ENCODE measurements at places on chromosomes 12 and 14. TPM values are rescaled to one million over a fixed set of nuclear protein-coding genes. Genes with fewer than 3 reads are reported as not detected.
A peak's percentile ranks its signal among the peaks of the same experiment; 100 is the strongest.

GRCh38 chr14:91284146-91284790 lies 39.8 kb upstream of the GPR68 start:
- peaks cover 3% of the 10 kb centered on the region for H3K4me1 ChIP-seq
- no peak for DNase-seq
- no peak overlapping the region for H3K27ac ChIP-seq
- H3K4me3 ChIP-seq = no peak overlapping the region
- H3K27me3 ChIP-seq = no peaks in the 10 kb centered on the region

GRCh38 chr14:106378191-106378590 lies 851.8 kb downstream of the TMEM121 start:
- H3K4me3 ChIP-seq = no peak overlapping the region
- H3K27me3 ChIP-seq = peaks cover 4% of the 10 kb centered on the region
- no peaks in the 10 kb centered on the region for H3K4me1 ChIP-seq

- no peaks in the 10 kb centered on the region for H3K4me1 ChIP-seq
- peak overlapping the region; percentile 53 for H3K4me3 ChIP-seq
- peak overlapping the region; percentile 3 for H3K27ac ChIP-seq
- peak; percentile 31 for DNase-seq
- no peaks in the 10 kb centered on the region for H3K36me3 ChIP-seq
- peaks cover 35% of the 10 kb centered on the region for H3K27me3 ChIP-seq
Measured at GRCh38 chr12:24902511-24903328, 46.2 kb downstream of the BCAT1 start.

DNA sequence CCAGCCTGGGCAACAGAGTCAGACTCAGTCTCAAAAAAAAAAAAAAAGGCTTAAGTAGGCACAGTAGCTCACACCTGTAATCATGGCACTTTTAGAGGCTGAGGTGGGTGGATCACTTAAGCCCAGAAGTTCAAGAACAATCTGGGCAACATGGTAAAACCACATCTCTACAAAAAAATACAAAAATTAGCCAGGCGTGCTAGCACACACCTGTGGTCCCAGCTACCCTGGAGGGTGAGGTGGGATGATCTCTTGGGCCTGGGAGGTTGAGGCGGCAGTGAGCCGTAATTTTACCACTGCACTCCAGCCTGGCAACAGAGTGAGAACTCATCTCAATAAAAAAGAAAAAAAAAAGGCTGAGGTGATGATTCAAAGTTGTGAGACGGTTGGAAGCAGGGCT lies 9.1 kb upstream of the RESF1 start:
- no peaks in the 10 kb centered on the region for H3K4me1 ChIP-seq
- no peak for DNase-seq
- no peak overlapping the region for H3K4me3 ChIP-seq
- no peaks in the 10 kb centered on the region for H3K27me3 ChIP-seq
- no peaks in the 10 kb centered on the region for H3K36me3 ChIP-seq

DNA sequence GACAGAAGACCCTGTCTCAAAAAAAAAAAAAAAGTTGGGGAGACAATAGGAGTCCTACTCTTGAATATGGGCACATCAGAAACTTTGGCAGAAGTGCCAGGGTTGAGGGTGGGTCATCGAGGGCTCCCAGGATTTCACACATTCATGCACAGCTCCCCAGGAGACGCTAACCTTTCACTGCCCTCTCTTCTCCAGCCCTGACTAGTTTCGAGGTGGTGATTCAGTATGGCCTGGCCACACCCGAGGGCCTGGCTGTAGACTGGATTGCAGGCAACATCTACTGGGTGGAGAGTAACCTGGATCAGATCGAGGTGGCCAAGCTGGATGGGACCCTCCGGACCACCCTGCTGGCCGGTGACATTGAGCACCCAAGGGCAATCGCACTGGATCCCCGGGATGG lies 29.4 kb upstream of the LRP1-AS start:
- no peak for DNase-seq
- H3K4me3 ChIP-seq = no peak overlapping the region
- no peaks in the 10 kb centered on the region for H3K27me3 ChIP-seq
- H3K4me1 ChIP-seq = no peaks in the 10 kb centered on the region
- no peak overlapping the region for H3K27ac ChIP-seq

DNA sequence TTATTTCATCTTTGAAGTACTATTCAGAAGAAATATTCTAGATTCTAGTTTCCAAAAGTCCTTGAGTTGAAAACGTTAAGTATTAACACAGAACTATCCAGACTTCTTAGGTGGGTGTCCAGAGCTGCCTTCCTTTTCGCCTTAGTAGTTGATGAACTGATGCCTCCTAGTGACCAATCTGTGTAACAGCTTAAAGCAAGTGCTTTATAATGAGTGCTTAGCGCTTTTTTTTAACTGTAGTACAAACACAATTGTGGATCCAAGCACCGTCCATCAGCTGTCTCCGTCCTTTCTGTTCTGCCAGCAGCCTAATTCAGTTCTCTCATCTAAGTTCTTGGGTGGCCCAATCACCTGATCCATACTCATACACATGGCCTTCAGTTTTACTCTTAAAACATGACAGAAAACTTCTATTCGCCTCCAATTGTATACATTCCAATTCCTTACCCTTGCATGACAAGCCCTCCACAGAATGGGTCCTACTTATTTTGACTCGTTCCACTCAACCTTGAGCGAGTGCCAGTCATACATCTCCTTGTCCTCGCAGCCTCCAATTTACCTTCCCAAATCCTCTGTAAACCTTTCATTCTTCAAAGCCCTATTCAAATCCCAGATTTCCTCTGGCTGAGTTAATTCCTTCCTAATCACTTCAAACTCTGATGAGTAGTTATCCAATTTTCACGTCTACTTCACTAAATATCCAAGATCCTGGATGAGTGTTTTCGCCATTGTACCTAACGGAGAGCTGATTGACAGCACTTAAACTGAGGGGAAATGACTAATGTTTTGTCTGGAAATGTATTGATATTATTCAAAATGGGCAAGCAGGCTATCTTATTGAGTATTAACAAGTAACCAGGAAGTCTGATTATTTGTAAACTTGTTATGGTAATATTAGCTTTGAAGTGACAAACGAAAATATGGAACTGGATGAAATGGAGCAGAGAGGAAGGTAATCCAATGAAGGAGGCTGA lies 5.8 kb upstream of the PHLDA1 start:
- DNase-seq = peak; percentile 32
- no peaks in the 10 kb centered on the region for H3K36me3 ChIP-seq
- peaks cover 2% of the 10 kb centered on the region for H3K4me1 ChIP-seq

DNA sequence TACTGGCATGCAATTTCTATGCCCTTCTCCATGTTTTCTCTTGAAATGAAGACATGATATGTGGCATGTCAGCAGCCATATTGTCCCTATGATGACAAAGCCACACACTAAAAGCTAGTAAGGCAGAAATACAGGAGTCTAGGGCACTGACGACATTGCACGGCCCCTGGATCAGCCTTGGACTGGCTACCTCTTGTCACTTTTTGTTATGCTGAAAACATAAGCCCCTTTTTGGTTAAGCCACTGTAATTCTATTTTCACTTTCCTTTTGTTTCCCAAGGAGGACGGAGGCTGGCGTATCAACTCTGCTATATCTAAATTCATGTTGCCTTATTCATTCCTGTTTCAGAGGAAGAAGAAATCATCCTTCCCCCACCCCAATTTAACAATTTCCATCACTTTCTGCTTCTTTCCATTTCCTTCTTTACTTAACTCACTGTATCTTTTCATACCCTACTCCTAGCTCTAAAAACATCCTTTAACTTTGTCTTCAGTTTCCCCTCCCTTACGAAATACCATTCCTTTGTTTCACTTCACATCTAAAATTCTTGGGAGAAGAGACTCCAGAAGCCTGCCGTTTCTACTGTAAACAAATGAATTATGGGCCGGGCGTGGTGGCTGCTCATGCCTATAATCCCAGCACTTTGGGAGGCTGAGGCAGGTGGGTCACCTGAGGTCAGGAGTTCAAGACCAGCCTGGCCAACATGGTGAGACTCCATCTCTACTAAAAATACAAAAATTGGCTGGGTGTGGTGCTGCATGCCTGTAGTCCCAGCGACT lies 364.1 kb downstream of the PCNX1 start:
- H3K36me3 ChIP-seq = no peaks in the 10 kb centered on the region
- no peak overlapping the region for H3K27ac ChIP-seq
- DNase-seq = no peak
- H3K4me1 ChIP-seq = no peaks in the 10 kb centered on the region
- no peak overlapping the region for H3K4me3 ChIP-seq
- no peaks in the 10 kb centered on the region for H3K27me3 ChIP-seq

DNA sequence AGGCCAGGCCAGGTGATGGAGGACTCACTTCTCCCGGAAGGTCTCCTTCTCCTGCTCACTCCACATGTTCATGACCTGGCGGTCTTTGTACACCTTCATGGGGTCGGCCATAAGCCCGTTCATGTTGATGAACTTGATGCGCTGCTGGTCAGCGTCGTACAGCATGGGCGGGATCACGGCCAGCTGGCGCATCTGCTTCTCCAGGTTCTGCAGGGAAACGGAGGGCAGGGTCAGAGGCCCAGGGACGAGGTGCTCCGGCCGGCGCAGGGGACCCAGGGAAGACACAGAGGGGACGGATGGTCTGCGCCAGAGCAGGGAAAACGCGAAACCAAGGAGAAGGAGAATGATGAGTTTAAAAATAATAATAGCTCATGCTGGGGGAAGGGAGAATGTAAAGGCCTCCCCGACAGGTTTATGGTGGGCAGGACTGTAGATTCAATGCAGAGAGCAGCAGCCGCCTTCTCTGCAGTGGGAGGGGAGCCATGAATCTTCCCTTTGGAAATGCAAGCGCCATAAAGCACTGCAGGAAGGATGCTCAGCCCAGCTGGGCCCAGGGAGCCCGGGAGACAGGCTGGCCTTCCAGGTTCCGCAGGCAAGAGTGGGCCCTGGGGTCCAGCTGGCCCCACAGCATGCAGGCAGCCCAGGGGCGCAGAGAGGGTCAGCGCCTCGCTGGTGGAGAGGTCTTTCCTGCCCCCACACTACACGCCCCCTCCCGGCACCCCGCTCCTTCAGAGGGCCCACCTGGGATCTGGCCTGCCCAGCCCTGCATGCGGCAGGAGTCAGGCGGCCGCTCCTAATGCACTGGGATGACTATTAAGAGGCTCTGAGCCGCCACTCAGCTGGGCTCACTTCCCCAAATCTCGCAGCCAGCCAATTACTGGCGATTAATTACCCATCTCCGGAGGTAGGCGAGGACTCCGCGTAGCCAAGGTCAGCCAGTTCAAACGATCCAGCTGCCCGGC lies 132.0 kb downstream of the RFLNA start:
- H3K27ac ChIP-seq = peak overlapping the region; percentile 64
- no peak for DNase-seq
- peaks cover 57% of the 10 kb centered on the region for H3K4me1 ChIP-seq
- H3K27me3 ChIP-seq = no peaks in the 10 kb centered on the region

DNA sequence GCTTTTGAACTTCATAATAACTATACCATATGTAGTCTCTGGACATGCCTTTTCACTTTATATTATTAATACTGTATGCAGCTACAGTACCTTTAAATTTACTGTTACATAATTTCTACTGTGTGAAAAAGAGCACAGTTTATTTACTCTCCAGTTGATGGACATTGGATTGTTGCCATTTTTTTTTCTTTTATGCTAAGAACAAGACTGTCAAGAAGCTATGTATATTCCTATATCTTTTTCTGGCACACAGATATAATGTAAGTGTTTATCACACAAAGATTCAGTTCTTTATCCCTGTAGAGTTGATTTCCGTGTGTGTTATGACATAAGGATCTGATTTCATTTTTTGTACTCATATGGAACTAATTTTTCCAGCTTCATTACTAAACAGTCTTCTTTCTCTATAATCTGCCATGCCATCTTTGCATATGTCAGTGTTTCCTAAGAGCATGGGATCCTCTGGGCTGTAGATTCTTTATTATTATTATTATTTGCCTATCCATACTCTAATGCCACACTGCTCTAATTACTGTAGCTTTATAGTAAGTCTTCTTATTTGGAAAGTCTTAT lies 593.0 kb upstream of the ATP2B1 start:
- DNase-seq = no peak
- H3K4me1 ChIP-seq = no peaks in the 10 kb centered on the region
- H3K4me3 ChIP-seq = no peak overlapping the region
- no peak overlapping the region for H3K27ac ChIP-seq
- H3K36me3 ChIP-seq = no peaks in the 10 kb centered on the region

Gene MAP3K9
- 1.9 TPM for total RNA-seq

Gene KRT77
- total RNA-seq = not detected

Gene RHEBL1
- 0.25 TPM for total RNA-seq

Gene KRT83
- total RNA-seq = not detected

Gene NINJ2
- 2.8 TPM for total RNA-seq

All from heart left ventricle (tissue), 16 donors.